Choroid plexus epithelial cell (primary cell): ENCODE measurements at places on chromosomes 5 and 9.

GRCh38 chr5:149299451-149300054 is 27.9 kb downstream of the AFAP1L1 start:
- DNase-seq: no peak

GRCh38 chr9:34594177-34594576 is 4.7 kb upstream of the CNTFR start:
- no peak for DNase-seq

DNA sequence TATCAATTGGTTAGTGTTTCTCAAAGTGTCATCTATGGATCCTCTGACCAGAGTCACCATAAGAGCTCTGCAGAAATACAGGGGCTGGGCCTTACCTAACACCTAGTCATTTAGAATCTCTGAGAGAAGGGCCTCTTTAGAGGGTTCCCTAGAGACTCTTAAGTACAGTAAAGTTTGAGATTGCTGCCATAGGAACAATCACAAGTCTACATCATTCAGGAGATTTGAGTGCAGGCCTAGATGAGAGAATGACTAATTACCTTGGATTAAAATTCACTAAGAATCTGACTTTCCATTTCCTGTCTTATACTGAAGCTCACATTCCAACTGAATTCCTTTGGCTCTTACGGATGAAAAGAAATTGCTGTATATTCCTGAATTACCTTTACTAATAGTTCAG is 182.1 kb upstream of the PTGER4 start:
- DNase-seq: peak; percentile 65

- DNase-seq: no peak
Measured at GRCh38 chr5:25295067-25295466, 650.3 kb upstream of the CDH10 start.

DNA sequence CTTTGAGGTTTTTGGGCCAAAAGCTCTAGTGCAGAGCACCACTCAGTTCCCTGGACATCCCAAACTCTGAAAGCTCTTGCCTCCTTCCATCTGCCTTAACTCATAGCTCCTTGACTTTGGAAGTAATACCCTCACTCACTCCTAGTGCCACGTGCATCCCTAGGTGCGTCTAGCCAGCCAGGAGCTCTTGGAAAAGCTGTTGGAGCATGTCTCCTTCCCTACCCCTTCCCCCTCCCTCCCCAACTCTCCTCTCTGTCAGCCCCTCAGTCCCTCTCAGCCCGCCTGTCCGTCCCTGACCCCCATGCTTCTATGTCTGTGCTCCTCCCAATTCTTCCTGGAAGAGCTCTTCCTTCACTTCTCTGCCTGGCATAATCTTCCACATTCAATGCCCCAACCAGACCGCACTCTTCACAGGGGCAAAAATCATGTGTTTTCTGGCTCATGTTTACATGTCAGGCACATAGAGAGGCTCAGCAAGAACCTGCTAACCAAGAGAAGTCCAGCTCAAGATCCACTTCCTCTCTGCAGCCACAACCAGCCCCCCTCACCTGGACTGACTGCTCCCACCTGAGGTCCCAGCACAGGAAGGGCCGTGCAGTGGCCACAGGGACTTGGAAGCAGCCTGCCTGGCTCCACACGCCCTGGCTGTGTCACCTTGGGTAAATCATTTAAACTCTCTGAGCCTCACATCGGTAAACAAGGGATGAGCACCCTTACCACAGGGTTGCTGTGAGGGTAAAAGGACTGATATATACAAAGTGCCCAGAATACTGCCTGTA is 58.4 kb downstream of the WHRN start:
- DNase-seq: no peak

- peak; percentile 35 for DNase-seq
Measured at GRCh38 chr9:4489562-4489918, 728 bp upstream of the SLC1A1 start.
